ENCODE measurements at places on chromosomes 4 and X.

GRCh38 chrX:69234624-69235023, 69.4 kb upstream of the PJA1 start:
- no peak for DNase-seq

- no peak for DNase-seq
These were observed 24.0 kb downstream of the ABCB7 start for GRCh38 chrX:75131973-75132627.

GRCh38 chr4:82885410-82885809, 5.5 kb downstream of the SEC31A start:
- DNase-seq = no peak

GRCh38 chr4:63020661-63021060, 1388.6 kb downstream of the TECRL start:
- no peak for DNase-seq

GRCh38 chr4:33864290-33864859, 2379.9 kb downstream of the ARAP2 start:
- no peak for DNase-seq

- DNase-seq = no peak
These were observed 291.3 kb upstream of the TRAM1L1 start for GRCh38 chr4:117376692-117377091.

DNA sequence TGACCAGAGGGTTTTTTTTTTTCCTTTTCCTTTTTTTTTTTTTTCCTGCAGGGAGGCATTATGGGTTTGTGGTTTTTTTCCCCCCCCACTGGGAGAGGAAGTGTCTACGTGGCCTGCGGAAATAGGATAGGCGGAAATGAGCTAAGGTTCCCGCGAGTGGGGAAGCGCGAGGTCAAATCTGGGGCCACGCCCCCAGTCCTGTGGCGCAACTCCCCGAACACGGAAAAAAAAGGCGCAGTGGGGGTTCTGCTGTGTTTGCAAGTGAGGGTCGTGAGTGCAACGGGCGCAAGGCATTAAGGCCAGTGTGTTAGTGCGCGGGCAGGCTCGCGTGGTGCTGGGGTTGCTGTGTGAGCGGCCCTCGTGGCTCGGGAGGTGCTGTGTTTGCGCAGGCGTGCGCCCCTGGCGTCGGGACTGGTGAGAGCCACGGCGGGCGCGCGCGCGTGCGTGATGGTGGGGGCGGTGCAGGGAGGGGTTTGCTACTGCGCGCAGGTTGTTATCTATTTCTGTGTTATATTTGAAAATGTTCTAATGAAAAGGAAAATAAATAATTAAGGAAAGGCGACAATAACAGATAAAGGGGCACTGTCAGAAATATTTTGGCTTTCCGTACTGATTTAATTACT, 685 bp upstream of the MORF4L2 start:
- DNase-seq = peak; percentile 86

- DNase-seq = no peak
These were observed 1.5 kb downstream of the CFAP97 start for GRCh38 chr4:185201977-185202962.

DNA sequence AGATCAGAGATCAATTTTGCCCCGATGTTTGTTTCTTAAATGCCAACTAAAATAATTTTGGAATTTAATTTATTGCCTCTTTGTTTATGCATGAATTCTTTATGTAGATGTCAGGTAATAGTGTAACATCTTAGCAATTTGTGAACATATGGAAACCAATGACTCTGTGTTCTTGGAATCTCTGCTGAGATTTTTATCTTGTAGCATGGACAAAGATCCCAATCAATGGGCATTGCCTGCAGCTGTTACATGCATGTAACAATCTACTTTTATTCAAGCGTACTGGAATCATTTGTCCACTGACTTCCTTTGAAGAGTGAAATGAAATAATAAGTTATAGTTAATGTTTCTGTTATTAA, 61.6 kb upstream of the ARSJ start:
- DNase-seq = no peak

GRCh38 chr4:100593935-100594334, 76.1 kb upstream of the EMCN start:
- peak; percentile 4 for DNase-seq

- DNase-seq = peak; percentile 20
These were observed 119.3 kb downstream of the C4orf51 start for GRCh38 chr4:145799223-145799622.

- no peak for DNase-seq
These were observed 245.1 kb upstream of the SLC7A11 start for GRCh38 chr4:138487230-138487629.

DNA sequence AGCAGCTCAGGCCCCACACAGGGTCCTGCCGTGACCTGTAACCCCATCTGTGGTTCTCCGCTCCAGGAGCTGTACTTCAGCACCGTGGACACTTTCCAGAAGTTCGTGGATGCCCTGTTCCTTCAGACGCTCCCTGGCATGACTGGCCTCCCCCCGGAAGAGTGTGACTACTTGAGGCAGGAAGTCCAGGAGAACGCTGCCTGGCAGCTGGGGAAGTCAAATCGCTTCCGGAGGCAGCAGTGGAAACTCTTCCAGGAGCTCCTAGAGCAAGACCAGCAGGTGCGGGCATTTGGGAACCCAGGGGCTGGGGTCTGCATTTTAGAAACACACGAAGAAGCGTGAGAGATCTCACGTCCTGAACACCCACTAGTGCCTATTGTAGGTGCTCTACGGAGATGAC, 72.5 kb downstream of the EVC start:
- no peak for DNase-seq

DNA sequence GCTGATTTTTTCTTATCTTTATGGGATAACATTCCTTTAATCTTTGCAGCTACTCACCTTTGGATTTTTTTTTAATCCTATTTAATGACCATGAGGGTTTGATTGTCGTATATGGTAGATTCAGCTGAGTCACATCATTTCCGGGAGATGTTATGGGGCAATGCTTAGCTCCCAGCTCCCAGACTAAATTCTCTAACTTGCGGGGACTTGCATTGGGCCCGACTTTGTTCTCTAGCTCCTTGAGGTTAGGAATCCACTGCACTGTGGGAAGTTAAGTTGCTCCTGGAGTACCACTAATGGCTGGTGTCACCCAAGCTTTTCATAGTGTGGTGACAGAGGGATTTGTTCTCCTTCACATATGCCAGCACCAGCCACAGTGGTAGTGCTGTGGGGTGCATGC, 287.4 kb downstream of the TECRL start:
- no peak for DNase-seq

DNA sequence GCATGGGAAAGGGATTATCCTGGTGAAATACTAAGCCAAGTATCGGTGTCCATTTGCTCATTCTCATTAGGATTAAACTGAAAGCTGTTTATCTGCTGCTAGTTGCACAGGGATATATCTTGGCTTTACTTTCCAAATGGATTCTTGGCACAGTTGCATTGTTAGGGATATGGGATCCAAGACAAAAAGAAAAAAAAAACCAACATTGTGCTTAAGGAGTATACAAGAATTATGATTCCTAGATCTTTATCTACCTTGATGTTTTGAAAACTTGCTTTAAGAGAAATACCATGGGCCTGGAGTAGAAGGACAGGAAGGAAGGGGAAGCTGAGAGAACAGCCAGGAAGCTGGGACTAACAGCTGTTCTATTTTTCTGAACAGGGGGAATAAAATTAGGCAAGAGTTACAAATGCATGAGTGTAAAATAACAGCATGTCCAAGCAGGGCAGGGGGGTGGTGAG, 107.6 kb downstream of the ATXN3L start:
- no peak for DNase-seq

GRCh38 chr4:83703752-83704151, 167.8 kb downstream of the GPAT3 start:
- no peak for DNase-seq

GRCh38 chr4:185821029-185821419, 9.0 kb upstream of the SORBS2 start:
- DNase-seq = no peak

- DNase-seq = no peak
These were observed 98.6 kb upstream of the TTC29 start for GRCh38 chr4:147044241-147044640.

DNA sequence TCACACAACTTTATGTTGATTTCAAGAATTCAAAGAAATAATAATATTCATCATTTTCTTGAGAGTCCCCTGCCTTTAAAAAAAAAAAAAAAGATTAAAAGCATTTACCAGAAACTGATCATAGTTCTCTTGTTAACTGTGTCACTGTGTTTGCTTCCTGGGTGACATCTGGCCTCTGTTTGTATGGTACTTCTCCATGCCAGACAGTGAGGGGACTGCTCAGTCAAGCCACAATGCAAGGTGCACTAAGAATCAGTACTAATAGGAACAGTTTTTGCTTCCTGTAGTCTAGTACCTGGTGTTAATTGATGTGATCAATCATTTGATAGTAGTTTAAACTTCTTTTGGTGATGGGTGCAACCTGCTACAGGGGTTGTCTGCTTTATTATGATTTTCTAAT, 77.5 kb downstream of the PHOX2B start:
- no peak for DNase-seq

DNA sequence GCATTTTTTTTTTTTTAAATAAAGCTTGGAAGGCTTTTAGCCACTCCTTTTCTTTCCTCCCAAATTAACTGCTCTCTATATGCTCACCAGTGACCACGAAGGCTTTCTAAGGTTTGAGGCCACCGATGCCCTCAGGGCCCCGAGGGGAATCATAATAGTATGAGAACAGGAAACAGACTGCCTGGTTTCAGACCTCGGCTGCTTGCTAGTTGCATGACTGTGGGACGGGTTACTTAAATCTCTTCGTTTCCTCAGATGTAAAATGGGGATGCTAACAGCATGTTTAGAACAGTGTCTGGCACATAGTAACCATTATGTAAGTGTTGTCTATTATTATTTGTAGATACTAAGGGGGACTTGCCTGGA, 3.6 kb downstream of the LINC00632 start:
- DNase-seq = no peak
